Aorta (tissue), 5 donors: ENCODE measurements at places on chromosomes 7 and 10. TPM values are rescaled to one million over a fixed set of nuclear protein-coding genes. Genes with fewer than 3 reads are reported as not detected.

DNA sequence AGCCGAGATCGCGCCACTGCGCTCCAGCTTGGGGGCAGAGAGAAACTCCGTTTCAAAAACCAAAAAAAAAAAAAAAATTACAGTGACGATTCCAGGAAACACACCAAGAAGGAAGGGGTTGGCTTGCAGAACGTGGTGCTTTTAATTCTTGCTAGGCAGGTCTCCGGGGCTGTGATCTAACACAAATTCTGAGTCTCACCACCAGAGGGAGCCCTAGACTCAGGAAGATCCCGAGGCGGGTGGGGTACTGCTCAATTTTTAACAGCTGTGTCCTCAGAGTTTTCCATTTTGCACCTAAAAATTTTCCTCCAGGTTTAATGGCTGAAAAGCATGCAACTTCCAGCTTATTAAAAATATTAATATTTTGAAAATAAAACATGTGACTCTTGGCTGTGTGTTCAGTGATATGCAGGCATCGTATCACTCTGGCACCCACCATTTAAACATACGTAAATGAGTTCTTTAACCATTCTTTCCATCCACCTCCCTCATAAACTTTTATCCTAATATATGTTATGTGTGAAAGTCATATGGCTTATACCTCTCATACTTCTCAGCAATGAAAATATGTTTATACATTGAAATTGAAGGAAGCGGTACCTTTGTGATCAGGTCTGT lies 26.5 kb upstream of the NUB1 start:
- DNase-seq = peak; percentile 71

CUBN gene
- 3.7 TPM for total RNA-seq

RSPH10B gene
- not detected for total RNA-seq

ZNF862 gene
- 15.8 TPM for total RNA-seq

DNA sequence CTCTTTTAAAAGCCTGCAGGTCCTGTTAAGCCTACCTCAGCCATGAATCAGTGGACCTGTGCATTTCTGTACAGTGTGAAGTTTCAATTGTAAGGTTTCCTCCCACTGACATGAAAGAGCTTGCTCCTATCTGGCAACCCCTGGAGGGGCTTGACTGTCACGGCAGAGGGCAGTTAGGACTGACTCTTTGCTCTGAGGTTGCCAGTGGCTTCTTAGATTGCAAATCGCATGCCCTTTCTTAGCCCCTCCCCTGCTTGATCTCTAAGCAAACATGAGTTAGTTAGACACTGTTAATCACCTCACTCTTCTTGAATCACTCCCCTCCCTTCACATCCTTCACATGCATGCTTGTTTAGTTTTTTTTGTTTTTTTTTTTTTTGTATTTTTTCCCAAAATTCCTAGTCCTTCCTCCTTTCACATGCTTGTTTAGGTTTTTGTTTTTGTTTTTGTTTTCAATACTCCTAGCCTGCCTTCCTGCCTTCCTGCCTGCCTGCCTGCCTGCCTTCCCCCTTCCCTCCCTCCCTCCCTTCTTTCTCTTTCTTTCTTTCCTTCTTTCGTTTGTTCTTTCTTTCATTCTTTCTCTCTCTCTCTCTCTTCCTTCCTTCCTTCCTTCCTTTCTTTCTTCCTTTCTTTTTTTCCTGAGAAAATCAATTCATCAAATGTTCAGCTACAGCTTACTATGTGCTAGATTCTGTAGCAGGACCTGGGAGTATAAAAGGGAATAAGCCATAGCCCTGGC lies 6.0 kb upstream of the HIPK2 start:
- DNase-seq = no peak

CPN1 gene
- total RNA-seq = not detected

- no peak for DNase-seq
Measured at GRCh38 chr7:44681645-44682044, 67.0 kb upstream of the ZMIZ2 start.

BTBD16 gene
- total RNA-seq = 2.4 TPM

KLLN gene
- total RNA-seq = 0.29 TPM

DNA sequence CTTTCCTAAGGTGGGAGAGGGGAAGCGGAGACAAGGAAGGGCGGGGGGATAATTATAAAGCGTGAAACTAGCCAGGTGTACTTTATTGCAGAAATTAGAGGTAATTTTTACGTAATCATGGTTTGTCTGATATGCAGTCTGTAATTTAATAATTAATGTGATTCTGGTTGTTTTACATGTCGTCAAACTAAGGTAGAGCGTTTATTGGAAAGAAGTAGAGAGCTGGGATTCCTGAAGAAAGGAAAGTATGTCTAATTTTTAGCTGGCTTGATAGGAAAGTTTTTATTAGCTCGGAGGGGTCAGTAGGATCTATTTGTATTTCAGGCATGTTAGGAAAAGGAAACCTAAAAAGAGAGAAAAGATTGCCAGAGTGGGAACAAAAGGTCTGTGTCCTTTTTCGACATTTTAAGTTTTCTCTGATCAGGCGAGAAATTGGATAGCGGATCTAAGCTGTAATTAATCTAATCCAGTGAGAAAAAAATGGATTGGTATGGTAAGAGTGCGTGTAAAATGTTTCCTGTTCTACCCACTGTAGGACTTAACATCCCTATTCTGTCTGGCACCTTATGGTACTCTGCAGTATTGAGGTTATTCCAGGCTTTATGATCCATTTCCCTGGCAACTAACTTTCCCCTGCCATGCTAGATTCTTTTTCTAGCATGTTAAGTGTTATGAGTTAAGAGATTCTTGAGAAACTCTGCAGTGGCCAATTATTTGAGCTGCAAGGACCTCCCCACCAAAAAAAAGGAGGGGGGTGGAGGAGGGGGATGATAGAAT lies 1.4 kb downstream of the CELF2 start:
- no peak for DNase-seq

DNA sequence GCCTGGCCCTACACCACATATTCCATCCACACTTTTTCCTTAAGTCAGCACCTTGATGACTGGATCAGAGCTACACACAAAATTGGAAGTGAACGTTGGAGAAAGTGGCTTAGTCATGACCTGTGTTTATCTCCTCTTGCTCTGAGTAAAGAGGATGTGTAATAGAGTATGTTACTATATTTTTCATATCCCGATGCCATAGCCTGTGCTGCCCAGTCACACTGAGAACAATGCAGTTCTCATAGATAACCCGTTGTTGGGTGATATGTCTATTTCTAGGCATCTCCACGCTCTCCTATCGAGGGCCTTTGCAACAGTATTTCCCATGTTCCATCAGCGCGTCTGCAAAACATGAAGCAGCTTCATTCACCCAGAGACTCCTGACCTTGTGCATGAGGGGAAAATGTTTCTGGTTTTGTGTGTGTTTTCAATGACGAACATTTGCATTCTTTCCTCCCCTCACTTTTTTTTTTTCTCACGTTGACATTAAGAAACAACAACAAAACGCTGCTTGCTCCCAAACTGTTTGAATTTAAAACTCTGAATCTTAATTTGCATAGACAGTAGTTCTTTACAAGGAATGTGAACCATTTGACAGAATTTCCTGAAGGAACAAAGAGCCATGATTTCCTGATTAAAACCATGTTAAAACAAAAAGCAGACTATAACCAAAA lies 43.4 kb downstream of the GRK5 start:
- no peak for DNase-seq

DNA sequence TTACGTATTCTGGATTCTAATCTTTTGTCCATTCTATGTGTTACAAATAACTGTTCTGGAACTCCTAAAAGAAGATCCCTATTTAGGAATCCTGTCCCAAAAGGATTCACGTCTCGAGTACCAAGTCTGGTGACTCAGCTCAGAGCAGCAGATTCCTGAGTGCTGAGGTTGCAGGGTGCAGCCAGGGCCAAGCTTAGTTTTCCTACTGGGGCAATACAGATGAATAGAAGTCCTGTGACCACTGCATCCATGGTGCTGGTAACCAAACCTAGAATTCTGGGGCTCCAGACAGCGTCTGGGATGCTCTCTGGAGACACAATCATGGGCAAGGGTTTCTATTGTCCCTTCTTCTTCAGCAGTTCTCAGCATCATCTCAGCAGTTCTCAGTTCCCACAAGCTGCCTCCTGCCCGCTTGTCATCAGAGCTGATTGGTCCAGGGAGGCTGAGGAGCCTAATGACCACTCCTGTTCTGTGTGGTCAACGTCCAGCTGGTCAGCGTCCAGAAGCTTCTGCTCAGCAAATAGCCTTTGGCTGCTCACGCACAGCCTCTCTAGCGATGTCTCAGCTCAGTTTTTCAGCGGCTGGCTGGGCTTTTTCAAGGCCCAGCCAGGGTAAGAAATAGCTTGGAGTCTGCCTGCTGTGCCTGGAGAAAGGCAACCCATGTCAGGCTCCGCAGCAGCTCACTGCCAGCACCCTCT lies 50.4 kb upstream of the C7orf33 start:
- peak; percentile 91 for DNase-seq

- DNase-seq = no peak
Measured at GRCh38 chr7:80711531-80711930, 73.1 kb downstream of the CD36 start.

- DNase-seq = peak; percentile 26
Measured at GRCh38 chr10:131730771-131731497, 169.9 kb upstream of the PPP2R2D start.

ANKRD2 gene
- 0.78 TPM for total RNA-seq
